ENCODE measurements at places on chromosomes 5 and 9.

GRCh38 chr9:138006576-138007233 is 129.1 kb downstream of the CACNA1B start:
- DNase-seq: no peak

DNA sequence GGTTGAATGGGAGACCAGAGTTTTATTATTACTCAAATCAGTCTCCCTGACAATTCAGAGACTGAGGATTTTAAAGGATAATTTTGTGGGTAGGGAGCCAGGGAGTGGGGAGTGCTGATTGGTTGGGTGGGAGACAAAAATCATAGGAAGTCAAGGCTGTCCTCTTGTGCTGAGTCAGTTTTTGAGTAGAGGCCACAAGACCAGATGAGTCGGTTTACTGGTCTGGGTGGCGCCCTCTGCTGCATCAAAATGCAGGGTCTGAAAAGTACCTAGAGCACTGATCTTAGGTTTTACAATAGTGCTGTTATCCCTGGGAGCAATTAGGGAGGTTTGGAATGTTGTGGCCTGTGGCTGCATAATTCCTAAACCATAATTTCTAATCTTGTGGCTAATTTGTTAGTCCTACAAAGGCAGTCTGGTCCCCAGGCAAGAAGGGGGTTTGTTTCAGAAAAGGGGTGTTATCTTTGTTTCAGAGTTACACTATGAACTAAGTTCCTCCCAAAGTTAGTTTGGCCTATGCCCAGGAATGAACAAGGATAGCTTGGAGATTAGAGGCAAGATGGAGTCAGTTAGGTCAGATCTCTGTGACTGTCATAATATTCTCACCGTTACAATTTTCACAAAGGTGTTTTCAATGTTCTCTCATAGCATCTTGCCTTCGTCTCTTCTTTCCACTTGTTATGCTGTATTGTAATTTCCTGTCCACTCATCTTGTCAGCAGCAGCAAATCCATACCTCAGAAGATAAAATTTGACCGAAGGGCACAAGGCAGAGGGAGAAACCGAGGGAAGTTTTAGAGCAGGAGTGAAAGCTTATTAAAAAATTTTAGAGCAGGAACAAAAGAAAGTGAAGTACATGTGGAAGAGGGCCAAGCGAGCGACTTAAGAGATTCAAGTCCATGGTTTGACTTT is 59.2 kb upstream of the CLINT1 start:
- DNase-seq: peak; percentile 68

DNA sequence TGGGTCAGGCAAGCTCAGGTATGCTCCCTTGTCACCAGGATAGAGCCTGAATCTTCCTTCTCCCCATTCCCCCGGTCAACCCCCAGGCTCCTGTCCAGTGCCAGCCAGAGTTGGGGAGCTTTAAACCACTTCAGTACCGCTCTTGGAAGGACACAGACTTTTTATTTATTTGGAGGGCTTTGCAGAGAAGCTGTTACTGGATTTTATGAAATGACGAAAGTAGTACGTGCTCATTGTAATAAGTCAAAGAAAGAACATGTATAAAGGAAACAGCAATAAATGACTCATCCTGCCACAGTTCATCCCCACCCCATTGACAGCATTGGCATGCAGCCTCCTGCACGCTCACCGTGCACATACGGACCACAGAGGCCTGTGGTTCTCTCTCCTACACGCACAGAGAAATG is 230.3 kb downstream of the AUH start:
- DNase-seq: peak; percentile 63

GRCh38 chr5:96439477-96440184 is 6.6 kb upstream of the PCSK1 start:
- peak; percentile 64 for DNase-seq

DNA sequence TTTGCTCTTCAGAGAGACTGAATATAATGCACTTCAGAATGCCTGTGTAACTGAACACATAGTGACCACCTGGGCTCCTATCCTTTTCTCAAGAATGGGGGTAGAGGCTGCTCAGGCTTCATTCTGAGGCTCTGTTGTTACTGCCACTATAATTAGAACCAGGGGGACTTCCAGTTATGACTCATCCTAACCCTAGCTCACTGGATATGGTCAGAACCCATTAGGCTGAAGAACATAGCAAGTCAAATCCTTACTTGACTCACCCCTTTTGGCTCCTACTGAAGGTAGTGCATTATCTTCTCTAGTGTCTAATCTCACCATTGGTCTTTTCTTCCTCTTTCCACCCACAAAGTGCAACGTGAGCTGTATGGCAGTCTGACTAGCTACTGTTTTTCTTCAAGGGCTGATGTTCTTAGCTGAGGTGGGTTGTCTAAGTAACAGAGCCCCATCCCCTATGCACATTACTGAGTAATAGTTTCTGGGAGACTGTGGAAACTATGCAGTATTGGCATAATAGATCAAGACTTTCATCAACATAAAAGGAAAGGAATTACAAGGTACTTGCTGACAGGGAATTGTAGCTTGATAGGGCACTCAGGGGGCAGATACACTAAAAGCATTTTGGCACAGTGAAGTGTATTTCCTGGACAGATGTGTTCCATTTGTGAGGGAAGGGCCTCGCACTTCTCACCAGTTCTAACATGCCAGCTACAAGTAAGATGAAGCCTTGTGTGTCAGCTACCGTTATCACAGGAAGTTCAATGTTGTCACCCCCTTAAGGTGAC is 431.0 kb upstream of the MEF2C start:
- DNase-seq: peak; percentile 62

GRCh38 chr5:163877865-163878264 is 372.4 kb downstream of the MAT2B start:
- no peak for DNase-seq

DNA sequence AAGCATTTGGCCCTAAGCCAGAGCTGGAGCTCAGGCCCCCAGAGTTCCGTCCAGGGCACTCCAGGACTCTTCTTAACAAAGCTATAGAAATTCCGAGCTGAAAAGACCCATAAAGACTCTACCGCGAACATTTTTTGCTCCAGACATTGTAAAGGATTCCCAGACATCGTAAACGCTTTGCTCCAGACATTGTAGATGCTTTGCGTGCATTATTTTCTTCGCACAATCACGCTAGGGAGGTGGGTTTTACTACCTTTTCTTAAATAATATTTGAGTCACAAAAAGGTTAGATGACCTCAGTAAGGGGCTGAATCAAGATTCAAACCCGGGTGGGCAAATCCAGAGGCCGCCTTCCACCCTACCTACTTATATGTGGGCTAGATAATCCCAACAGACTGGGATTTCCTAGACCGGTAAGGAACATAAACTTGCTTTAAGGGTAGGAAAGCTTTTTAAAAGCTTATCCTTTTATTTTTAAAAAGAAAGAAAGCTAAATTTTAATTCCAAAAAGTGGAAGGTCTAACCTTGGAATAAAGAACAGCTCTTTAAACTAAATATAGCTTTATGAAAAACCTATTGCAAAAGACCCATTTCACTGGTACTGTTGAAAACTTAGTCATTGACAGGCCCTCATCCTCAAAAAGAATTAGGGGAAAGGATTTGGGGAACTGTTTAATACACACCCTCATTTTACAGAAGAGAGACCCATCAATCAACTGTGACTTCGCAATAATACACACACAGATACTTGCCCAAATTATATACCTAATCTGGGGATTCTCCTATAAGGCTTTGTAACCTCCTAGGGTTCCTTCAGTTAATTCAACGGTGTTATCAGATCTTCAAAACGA is 822 bp upstream of the TNIP1 start:
- DNase-seq: peak; percentile 78

DNA sequence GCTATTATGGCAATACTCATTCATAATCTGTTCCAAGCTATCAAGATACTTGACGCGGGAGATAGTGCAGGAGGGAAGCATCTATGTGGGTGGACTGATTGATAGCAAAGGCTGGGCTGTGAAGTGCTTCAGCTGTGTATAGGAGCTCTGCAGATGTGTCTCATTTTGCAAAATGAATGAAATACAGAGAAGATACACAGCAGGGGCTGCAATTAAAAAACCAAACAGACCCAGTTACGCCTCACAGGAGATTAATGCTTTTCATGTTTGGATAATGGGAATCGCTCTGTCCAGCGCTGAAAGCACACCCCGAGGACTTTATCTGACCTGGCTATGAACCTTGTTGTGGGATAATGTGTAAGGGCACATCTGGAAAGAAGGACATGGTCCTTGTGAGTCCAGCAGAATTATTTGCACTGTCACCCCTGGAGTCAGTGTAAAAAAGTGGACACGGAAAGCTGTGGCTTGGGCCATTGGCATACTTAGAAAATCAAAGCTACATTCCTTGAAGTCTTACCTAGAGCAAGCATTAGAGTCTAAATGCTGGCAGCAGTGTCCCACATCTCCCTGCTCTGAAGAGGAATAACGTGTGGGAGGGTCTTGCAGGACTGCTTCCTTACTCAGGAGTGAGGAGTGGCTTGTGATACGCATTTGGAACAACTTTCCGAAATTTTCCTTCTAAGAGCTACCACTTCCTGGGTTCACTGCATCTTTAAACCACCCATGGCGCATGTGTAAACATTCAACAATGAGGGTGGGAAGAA is 2.6 kb downstream of the SH3RF2 start:
- no peak for DNase-seq

DNA sequence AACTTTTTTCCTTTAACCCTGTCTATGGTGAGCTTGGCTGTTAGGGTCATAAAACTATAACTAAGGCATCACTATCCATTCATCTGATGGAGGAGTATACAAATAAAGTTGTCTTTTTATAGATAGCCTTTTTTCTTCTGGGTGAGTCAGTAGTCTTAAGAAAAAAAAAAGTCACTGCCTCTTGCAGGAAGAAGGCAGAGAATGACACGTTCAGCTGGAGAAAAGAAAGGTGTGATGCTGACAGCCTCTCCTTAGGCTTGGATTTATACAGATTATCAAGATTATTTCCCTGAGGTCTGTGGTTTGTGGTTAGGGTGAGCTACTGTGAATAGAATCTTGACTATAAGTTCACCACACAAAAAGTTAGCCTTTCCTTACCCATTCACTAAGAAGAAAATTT is 23.0 kb downstream of the EPB41L4B start:
- no peak for DNase-seq

DNA sequence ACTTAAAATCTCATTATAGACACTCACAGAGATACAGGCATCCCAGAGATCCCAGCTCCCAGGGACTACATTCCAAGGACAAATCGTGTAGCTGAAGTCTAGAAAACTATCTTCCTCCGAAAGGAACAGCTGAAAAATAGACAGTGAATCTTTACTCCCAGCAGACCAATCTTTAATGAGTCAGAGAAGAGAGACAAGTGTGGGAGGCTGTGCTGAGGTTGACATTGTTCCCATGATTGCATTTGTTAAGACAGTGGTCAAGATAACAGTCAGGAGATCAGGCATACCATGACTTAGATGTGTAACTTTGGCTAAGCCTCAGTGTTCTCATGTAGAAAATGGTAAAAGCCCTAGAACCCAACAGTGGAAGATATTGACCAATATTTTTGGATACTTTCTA is 120.7 kb downstream of the PAPPA start:
- no peak for DNase-seq

- no peak for DNase-seq
Measured at GRCh38 chr9:33135031-33135461, 32.1 kb downstream of the B4GALT1 start.

DNA sequence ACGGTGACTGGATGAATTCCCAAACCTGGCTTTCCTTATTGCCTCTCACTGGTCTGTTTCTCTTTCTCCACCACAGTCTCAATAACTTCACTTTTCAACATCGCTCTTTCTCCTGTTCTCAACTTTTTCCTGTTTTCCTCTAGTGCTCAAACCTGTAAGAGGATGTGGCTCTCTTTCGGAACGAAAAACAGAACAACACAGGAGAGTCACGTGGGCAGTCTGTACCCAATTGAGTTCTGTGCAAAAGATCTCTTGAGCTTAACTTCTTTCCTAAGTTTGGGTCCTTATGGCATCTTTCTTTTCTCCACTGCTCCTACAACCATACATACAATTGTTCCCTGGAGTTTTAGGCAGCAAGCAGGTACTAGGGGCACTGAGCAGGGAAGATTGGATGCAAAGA is 8.9 kb downstream of the HAVCR1 start:
- no peak for DNase-seq

GRCh38 chr5:34409373-34409772 is 246.8 kb upstream of the RAI14 start:
- DNase-seq: no peak

DNA sequence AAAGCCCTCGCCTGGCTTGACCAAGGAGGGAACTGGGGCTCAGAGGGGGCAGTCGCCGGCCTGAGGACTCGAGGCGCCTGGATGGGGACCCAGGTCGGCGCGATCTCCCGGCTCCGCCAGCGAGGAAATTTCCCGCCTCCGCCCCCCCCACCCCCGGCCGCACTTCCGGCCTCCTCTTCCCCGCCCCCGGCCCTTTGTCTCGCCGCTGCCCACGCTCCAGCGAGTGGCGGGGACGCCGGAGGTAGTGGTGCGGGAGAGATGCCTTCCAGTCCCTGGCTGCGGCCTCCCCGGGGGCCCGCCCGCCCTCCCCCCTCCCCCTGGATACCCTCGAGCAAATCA is 448 bp upstream of the GPRIN1 start:
- no peak for DNase-seq

- no peak for DNase-seq
Measured at GRCh38 chr5:154285661-154286408, 95.3 kb downstream of the GALNT10 start.

GRCh38 chr9:123175854-123176629 is 92.3 kb downstream of the STRBP start:
- DNase-seq: no peak

DNA sequence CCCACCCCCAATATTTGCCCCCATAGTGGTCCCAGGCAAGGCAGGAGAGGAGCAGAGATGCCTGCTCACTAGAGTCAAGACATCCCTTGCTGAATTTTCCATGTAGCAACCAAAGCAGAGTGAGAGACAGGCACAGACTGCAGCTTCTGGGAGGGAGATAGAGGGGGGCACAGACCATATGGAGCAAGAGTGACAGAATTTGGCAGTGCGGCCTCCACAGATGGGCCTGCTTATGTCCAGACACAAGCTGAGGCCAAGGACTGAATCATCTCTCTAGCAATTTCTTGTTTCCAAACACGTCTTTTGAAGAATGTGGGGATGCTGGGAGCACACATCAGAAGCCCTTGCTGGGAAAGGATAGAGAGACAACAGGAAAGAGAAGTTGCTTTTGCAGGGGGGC is 53.0 kb upstream of the ALDH1B1 start:
- no peak for DNase-seq

GRCh38 chr9:33637881-33638280 is 113.8 kb downstream of the ANKRD18B start:
- no peak for DNase-seq

GRCh38 chr9:134641173-134641989 is at the start of gene COL5A1:
Gene COL5A1 (plus strand): TSS chr9:134641803. CDS start chr9:134642188, 385 bp downstream.
- peak; percentile 16 for DNase-seq

All from suppressor macrophage treated with lipopolysaccharide for 4 hours (primary cell).